ENCODE measurements at places on chromosomes 3 and 15.

DNA sequence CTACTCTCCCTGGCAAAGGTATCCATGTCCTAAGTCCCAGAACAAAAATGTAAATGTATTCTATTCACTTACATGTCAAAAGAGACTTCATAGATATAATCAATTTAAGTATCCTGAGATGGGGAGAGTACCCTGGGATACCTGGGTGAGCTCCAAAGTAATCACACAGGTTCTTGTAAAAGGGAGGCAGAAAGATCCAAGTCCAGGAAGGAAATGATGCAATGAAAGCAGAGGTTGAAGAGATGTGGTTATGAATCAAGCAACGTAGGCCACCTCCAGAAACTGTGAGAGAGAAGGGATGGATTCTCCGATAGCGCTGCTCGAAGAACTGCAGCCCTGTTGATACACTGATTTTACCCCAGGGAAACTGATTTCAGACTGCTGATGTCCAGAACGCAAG, 93.9 kb upstream of the VGLL3 start:
- no peak for DNase-seq

DNA sequence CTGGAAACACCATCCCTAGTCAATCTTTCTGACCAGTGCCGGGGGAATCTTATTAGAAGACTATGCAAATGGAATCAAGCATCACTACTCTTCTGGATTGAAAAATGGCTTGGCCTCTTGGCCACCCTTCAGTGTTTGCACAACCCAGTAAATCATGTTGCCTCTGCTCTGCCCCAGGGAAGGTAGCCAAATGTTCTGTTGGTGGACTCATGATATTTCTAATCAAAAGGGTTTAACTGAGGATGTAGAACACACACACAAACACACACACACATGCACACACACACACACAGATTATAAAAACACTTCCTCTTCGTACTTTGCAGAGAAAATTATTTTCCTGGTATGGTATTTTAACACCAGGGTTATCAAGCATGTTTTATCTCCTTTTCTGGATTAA, 7.9 kb downstream of the RBP2 start:
- DNase-seq, result no peak

- no peak for DNase-seq
These were observed 217.8 kb downstream of the SOX2 start for GRCh38 chr3:181929501-181929900.

DNA sequence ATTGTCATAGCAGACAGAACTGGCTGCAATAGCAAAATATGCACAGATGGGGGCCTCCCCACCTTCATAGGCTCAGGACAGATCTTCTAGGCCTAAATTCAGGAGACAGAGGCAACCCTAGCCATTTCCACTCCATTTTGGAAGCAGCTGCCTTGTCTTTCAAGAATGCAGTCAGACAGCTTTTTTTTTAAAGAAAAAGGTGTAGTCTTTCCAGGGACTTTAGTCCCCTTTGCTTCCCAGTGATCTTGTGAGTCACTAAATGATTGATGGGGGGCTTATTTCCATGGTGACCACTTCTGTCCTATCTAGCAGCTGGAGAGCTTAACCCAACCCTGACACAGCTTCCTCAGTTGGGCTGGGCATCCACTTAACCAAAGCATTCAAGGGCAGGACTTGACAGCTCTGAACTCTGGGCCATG, 165.9 kb downstream of the TPRG1 start:
- DNase-seq, result no peak

DNA sequence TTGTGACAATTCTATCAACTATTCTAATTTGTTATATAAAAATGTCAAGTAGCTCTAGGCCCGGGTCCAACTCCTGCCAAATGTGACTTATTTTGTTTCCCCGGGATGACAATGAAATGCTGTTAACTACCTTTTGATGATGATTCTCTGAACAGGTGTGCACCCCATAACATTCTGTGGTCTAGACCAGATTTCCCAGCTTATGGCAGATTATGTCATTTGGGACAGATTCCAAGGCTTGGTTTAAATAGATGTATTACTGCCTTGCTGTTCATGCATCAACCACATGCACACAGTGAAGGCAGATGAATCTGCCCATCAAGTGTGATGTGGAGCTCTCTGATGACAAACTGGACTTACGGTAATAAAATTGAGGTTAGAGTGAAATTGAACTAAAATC, 150.5 kb downstream of the MECOM start:
- no peak for DNase-seq

DNA sequence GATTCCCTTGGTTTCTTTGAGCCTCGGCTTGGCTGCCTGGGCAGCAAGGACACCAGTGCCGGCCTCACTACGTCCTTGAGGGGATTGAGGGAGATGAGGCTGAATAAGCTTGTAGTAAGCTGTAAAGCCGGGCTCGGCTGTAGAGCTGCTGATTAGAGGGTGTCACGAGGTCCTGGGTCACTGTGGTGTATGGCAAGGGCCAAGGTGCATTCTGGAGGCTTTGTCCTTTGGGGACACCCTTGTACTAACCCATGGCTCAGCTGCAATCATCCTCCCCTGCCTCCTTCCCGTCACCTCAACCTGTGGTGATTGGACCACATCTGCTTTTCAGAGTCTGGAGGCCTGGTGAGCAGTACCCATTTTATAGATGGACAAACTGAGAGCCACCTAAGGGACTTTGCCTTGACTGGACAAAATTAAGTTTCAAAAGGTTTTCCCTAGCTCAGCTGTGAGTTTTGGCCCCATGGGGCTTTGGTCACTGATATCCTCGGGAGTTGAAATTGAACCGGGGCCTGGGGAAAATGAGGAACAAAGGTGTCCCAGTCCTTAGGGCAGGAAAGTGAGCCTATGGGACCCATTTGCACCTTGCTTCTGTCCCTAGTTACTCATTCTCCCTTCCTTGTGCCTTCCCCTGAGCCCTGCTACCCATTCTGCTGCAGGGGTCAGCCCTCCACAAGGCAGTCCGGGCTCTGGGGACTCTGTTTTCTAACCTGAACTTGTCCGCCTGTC, 2.4 kb downstream of the SLC6A6 start:
- no peak for DNase-seq

- DNase-seq, result peak; percentile 55
These were observed 28.1 kb upstream of the SYNM start for GRCh38 chr15:99076555-99077308.

DNA sequence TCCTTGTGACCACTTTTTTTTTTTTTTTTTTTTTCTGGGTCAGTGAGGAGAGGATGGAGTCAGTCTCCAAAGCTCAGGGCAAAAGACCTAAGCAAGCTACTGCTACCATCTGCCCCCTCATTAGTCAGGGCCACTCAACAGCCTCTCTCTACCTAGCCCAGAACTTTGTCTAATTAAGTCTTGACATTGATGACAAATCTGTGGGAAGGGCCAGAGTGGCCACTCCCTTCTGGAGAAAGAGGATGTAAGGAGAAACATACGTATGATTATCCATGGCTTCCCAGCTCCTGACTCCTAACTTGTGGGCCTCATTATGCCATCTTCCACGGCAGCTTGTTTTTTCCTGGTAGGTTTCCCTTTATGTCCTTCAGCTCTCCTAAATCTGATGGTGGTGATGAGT, 37.9 kb downstream of the NR1I2 start:
- no peak for DNase-seq

GRCh38 chr3:83093222-83093572, 1331.8 kb upstream of the GBE1 start:
- no peak for DNase-seq

- DNase-seq, result no peak
These were observed 296.1 kb downstream of the LRTM1 start for GRCh38 chr3:54631516-54632325.

GRCh38 chr15:74907163-74907870, 666 bp upstream of the FAM219B start:
- no peak for DNase-seq

DNA sequence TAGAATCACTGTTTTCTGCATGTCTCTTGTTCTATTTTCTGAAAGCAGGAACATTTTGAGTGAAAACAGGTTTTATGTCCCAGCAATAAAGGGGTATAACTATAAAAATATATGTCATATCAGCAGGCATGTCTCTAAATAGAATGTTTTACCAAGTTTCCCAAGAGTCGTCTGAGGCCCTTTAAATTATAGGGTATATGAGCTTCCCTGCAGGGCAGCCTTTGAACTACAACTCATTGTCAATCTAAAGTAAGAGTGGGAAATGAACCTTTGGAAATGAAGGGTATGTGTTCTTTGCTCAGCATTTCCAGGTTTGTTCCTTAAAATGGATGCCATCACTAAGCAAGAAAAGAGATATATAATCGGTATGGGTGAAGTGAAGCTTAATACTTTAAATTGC, 138.6 kb downstream of the LSAMP start:
- no peak for DNase-seq

DNA sequence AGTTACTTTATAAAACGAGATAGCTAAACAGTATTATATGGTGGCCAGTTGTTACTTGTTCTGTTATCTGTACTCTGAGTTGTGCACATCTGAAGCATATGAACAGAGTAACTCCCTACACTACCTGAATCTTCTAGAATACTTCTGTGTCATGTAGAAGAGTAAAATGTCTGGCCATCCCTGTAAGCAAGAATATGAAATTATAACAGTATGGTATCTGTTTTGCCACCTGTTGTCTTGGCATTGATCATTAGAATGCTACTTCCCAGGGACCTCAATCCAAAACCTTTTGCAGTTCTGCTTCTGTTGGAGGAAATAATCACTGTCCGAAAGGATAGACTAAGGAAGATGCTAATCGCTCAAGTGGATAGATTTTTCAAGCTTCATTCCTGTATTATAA, 1.9 kb downstream of the TEX9 start:
- no peak for DNase-seq

DNA sequence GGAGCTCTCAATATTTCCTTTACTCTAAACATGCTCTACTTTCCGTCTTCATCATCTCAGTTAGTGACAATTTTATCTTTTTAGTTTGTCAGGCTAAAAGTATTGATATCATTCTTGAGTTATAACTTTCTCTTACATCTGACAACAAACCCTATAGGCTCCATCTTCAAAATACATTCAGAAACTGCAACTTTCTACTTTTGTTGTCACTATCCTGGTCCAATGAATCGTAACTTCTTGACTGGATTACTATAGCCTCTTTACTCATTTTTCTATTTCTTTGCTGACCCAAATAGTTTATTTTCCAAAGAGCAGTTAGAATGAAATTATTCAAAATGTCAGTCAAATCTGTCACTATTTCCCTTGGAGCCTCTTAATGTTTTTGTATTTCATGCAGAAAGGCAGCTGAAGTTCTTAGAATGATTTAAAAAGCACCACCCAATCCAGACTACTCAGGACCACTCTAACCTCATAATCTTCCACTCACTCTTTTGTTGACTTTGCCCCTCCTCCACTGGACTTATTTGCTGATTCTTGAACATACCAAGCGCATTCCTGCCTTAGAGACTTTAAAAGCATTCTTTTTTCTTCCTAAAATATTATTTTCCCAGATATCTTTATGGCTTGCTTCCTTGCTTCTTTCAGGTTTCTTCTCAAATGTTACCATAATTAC, 119.9 kb upstream of the CBLB start:
- DNase-seq, result no peak

DNA sequence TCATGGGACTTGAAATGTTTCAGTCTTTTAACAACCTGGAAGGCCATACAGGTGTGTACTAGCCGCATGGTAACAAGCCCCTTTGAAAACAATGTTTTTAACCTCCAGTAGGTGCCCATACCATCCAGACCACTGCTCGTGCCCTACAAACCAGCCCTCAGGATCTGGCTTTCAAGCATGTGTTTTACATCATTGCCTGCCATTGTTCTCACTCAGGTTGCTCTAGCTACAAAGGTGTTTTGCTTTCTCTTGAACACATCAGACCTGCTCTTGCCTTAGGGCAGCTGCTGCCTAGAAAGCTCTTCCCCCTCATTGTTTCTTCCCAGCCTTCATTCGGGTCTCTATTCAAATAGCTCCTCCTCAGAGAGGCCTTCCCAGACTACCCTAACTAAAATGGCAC, 32.3 kb upstream of the MAP3K13 start:
- no peak for DNase-seq

- DNase-seq, result no peak
These were observed 17.1 kb downstream of the PAK2 start for GRCh38 chr3:196756732-196757131.

- no peak for DNase-seq
These were observed 17.3 kb downstream of the SPATA12 start for GRCh38 chr3:57077630-57078343.

DNA sequence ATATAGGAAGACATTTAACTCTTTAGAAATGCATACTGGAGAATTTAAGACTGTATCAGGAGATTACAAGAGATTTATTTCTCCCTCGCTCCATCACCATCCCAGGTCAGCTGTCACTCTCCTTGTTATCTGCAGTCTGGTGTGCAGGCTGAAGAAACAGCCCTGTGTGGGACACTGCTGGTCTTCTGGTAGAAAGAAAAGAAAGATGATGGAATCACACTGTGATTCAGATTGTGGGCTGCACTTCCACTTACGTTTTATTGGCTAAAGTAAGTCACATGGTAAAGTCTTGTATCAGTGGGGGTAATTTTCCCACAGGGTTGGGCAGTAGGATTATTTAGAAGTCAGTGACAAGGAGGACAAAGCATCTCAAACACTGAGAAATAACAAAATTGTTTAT, 18.1 kb upstream of the ATP1B3 start:
- no peak for DNase-seq

DNA sequence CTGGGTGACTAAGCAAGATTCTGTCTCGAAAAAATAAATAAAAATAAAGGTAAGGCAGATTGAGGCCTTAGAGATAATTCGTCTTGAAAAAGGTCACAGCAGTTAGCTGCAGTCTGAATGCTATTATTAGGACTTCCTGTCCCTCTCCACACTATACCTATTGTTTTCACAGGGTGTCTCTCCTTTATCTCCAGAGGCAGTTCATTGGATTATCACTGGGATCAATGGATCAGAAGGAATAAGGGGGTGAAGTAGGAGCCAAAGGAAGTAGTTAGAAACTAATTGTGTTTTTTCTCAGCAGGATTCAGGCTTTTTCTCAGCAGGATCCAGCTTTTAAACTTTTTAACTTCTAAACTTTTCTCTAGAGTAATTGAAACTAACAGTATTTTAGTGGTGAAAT, 326.9 kb downstream of the IL5RA start:
- DNase-seq, result no peak

- peak; percentile 9 for DNase-seq
These were observed 24.2 kb upstream of the GALNT15 start for GRCh38 chr3:16150285-16150684.

DNA sequence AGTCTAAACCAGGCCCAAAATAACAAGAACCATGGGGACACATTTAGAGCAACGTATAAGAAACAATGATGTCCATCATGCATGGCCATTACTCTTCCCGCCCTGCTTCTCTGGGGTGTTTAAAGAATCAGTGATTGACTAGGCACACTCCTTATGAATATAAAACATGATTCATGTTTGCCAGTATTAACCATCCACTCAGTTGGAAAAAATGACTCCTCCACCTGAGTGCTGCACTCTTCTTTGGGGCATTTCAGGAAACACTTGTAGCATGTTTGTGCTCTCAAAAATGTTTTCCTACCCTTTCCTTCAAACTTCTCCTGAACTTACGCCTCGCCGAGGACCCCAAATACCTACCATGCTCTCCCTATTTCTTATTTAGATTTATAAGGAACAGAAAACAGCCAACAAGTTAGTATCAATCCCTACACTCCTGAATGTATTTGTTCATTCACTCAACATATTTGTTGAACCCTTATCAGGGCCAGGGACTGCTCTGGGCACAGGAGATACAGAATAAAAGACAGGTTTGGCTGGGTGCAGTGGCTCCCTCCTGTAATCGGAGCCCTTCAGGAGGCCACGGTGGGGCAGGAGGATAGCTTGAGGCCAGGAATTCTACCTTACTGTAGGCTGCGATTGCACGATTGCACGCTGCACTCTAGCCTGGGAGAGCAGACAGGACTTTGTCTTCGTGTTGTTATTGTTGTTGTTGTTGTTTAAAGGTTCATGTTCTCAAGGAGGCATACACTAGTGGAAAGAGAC, 137.0 kb downstream of the TMCO5A start:
- no peak for DNase-seq

All from colonic mucosa (tissue), 4 donors.